ENCODE measurements at places on chromosomes 1 and 21. TPM values are rescaled to one million over a fixed set of nuclear protein-coding genes. Genes with fewer than 3 reads are reported as not detected.

The CCDC185 gene
- not detected for total RNA-seq

The LCE6A gene
- not detected for total RNA-seq

The STUM gene
- not detected for total RNA-seq

The ELAVL4 gene
- not detected for total RNA-seq

The PROX1 gene
- total RNA-seq: 0.34 TPM

The AADACL4 gene
- not detected for total RNA-seq

The SIM2 gene
- total RNA-seq: 0.34 TPM

The ZYG11A gene
- 0.07 TPM for total RNA-seq

The USP1 gene
- 26.3 TPM for total RNA-seq

The TMEM269 gene
- total RNA-seq: 0.07 TPM

The MMEL1 gene
- total RNA-seq: not detected

The S100A9 gene
- total RNA-seq: 1,477 TPM

The CD1B gene
- not detected for total RNA-seq

The CGN gene
- total RNA-seq: 1.7 TPM

The PLOD1 gene
- 184 TPM for total RNA-seq

The TEX38 gene
- not detected for total RNA-seq

The REN gene
- total RNA-seq: under 0.01 TPM

The AUNIP gene
- total RNA-seq: 4.8 TPM

The KIAA0319L gene
- 34.2 TPM for total RNA-seq

The BSND gene
- total RNA-seq: under 0.01 TPM

The LAD1 gene
- total RNA-seq: 155 TPM

The PIGR gene
- 14.5 TPM for total RNA-seq

The TMPRSS3 gene
- total RNA-seq: not detected

The OR2AK2 gene
- not detected for total RNA-seq

The MATN1 gene
- total RNA-seq: not detected

The HMCN1 gene
- total RNA-seq: 1.0 TPM

The TPM3 gene
- 392 TPM for total RNA-seq

The PDPN gene
- 3.1 TPM for total RNA-seq

The SELE gene
- total RNA-seq: not detected

The SORT1 gene
- 28.4 TPM for total RNA-seq

The CATSPERE gene
- 0.43 TPM for total RNA-seq

The OPRD1 gene
- total RNA-seq: not detected

The E2F2 gene
- total RNA-seq: 0.36 TPM

The C4BPA gene
- total RNA-seq: not detected

The S100A3 gene
- total RNA-seq: 2.1 TPM

The WDTC1 gene
- total RNA-seq: 18.8 TPM

The ALX3 gene
- total RNA-seq: not detected

The TDRD5 gene
- total RNA-seq: under 0.01 TPM

The TMCO1 gene
- total RNA-seq: 60.7 TPM

The LCE3E gene
- total RNA-seq: 8.5 TPM

The SARS1 gene
- total RNA-seq: 515 TPM

The RGS18 gene
- total RNA-seq: under 0.01 TPM

The SH3BGR gene
- 4.6 TPM for total RNA-seq

The CASZ1 gene
- total RNA-seq: 21.3 TPM

The TAF5L gene
- 22.6 TPM for total RNA-seq

The RHEX gene
- total RNA-seq: not detected

The GCSAML gene
- under 0.01 TPM for total RNA-seq

The ETV3 gene
- total RNA-seq: 19.1 TPM

The TMCO4 gene
- 15.0 TPM for total RNA-seq
